LHCN-M2 (cell line): ENCODE measurements at places on chromosomes 3 and 15. TPM values are rescaled to one million over a fixed set of nuclear protein-coding genes. Genes with fewer than 3 reads are reported as not detected.

- peak; percentile 34 for DNase-seq
Measured at GRCh38 chr15:69161079-69161877, 843 bp downstream of the GLCE start.

C3orf70 gene
- 0.06 TPM in 2 replicates for total RNA-seq

TMC3 gene
- not detected in 2 replicates for total RNA-seq

ACVR2B gene
- 1.5 and 1.7 TPM in 2 replicates for total RNA-seq
